ENCODE measurements at places on chromosomes 3 and 15.

DNA sequence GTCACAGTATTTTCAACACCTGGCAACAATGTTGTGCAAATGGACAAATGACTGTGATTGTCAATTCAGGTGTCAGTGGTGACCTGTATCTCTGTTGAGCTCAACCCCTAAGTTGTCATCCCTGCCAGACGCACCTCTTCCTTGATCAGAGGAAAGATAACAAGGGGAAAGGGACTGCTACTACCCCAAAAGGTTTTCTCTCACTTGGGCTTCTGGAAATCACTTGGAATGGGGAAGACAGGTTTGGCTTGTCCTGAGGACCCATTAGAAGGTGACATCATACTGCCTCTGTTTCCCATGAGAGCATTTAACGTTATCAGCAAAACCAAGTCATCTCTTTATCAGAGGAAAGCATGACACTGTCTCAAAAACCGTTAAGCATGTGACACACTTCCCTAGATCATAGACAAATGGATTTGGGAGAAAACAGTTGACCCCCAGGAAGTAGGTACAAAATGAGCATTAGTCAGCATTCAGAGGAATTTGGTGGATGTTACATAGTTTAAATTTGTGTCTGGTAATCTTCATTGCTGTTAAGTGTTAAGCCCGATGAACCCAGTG, 769.5 kb downstream of the GRM7 start:
- no peak for DNase-seq

DNA sequence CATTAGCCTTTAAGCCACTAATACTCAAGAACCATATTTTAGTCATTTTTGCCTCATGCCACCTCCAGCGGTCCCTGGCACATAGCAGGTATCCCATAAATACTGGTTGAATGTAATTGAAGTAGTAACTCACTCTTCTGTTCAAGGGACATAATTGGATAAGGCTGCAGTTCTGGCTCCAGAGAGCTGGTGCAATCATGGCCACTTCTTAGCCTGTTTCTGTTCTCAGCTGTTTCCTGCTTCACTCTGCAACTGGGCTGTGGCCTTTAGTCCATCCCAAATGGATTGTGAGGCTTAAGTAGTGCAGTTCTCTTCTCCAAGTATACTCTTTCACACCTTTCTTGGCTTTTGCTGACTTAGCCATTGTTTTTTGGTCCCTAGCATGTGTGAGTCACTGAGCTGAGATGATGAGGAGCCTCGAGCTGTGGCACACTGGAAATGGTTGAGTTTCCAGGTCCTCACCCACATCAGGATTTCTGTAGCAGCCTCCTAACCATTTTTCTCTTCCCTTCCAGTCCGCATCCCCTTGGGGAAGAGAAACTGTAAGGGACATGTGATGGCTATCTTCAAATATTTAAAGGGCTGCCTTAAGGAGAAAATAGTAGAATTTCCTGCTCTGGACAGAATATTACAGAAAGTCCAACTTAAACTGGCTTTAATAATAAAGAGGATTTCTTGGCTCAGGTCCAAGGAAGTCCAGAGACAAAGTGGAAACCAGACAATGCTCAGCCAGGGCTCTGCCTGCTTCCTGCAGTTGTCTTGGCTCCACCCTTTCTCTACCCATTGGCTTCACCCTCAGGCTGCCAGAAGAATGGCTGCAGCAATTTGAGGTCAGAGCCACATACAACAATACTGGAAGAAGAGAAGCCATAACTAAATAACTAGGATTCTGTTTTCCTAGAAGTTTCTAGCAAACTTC, 305.4 kb upstream of the ROPN1 start:
- DNase-seq = no peak

DNA sequence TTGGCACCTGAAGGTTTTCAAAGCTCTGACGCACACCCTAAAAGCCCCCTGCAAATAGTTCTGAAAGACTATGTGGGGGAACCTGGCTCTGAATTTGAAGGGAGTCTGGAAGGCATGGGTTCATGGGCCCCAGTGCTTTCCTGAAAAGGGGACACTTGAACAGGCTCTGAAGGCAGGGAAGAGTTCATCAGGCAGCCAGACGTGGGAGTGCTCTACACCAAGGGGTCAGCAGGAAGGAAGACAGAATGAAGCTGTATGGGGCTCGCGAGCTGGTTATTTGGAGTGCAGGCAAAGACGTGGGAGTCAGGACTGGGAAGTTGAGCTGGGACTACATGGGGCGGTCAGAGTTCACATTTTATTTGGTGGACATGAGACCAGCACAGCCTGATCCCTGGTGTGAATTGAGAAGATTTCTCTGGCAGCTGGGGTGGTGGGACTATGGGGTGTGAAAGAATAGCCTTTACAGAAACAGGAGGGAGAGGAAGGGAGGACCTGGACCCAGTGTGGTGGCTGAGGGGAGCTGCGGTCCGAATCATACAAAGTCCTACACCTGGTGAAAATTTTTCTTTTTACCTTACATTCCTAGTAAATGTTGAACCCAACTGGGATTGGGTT, 12.6 kb downstream of the ABHD6 start:
- no peak for DNase-seq

DNA sequence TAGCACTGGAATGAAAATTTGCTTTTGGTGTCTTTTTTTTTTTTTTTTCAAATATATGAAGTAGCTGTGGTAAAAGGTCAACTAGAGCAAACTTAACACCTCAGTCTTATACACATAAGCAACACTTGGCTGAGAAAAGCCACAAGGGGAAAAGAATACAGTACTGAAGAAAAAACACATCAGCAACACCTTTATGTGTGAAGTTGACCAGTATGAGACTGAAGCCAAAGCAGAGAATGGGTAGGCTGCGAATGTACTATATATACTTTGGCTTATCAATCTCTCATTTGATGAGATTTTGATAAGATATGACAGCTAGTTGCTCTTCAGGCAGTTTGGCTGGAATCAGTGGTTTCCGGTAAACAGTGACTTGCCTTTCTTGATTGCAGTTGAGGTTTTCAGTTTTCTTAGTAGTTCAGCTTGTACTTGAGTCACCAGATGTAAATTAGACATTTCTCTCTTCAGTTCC, 22.0 kb upstream of the ZCWPW2 start:
- DNase-seq = no peak

- DNase-seq = no peak
Measured at GRCh38 chr15:35697549-35698299, 151.8 kb upstream of the DPH6 start.

DNA sequence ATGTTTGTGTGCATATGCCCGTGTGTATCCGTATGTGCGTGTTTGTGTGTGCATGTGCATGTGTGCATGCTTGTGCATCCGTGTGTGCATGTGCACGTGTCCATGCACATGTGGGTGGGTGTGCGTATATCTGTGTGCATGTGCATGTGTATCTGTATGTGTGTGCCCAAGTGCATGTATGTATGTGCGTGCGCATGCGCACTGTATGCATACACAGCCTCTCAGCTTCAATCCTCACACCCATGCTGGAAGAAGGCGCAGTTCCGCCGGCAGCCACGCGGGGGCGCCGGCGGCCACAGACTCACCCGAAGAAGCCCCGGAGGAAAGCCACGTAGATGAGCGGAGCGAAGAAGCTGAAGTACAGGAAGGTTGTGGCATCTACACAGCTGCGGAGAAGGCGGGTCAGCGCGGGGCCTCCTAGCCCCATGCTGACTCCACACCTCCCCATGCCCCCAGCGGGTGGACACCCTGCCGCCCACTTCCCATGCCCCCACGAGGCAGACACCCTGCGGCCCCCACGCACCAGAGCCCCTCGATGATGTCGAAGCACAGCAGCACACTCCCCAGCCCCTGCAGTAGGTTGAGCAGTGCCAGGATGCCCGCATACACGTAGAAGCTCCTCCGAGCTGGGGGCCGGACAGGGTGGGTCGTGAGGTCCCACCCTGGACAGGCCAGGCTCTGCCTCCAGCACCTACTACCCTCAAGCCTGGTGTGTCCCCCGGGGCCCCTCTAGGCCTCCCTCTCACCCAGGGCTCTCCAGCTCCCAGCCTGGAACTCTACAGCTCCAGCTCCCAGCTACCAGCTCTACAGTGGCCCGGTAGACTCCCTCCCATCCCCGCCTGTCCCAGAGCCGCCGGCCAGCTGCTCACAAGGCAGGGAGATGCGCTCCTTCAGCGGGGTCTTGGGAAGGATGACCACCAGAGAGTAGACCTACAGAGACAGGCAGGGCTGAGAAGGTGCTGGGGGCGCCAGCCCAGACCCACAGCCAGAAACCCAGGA, 15.4 kb downstream of the TPRA1 start:
- DNase-seq = peak; percentile 96

DNA sequence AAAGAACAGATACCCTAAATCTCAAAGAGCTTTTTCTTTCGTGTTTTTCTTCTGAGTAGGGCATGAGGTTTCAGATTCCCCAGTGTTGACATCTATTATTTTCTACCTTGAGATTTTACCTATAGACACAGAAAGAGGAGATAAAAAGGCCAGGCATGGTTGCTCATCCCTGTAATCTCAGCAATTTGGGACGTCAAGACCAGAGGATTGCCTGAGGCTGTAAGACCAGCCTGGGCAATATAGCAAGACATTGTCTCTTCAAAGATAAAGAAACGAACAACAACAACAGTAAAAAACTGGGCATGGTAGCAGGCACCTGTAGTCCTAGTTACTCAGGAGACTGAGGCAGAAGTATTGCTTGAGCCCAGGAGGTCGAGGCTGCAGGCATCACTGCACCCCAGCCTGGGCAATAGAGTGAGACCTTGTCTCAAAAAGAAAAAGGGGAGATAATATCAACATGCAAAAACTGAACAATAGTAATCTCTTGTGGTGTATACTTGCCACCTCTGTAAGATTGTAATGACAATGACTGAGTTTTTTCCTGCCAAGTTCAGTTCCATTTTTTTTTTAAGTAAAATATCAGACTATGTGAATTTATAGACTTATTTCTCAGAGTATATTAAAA, 71.3 kb downstream of the MBNL1 start:
- no peak for DNase-seq

- no peak for DNase-seq
Measured at GRCh38 chr3:123262226-123262625, 60.5 kb downstream of the SEC22A start.

DNA sequence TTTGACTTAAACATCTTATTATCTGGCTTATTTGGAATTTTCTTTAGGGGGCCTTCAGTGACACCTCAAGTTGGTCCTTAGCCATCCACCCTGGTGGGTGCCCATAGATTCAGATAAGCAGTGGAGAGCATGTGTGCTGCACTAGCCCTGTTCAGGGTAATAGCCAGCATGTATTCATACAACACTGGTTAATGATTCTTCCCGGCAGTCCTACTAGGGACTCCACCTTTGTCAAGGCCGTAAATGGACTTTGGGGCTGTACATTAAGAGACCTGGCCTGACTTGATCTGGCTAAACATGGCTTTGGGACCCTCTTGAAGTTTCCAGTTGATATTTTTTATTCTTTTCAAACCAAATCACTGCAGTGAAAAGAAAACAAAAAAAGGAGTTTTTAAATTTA, 125.8 kb downstream of the PTPRG start:
- DNase-seq = no peak

- DNase-seq = no peak
Measured at GRCh38 chr3:4936982-4937614, 42.1 kb upstream of the BHLHE40 start.

GRCh38 chr15:78209646-78210348, 24.6 kb downstream of the ACSBG1 start:
- no peak for DNase-seq

GRCh38 chr15:101028772-101029438, 109.7 kb downstream of the LRRK1 start:
- no peak for DNase-seq

- DNase-seq = no peak
Measured at GRCh38 chr3:138049157-138049919, 39.4 kb downstream of the CLDN18 start.

- no peak for DNase-seq
Measured at GRCh38 chr15:58362262-58362922, 69.4 kb upstream of the LIPC start.

DNA sequence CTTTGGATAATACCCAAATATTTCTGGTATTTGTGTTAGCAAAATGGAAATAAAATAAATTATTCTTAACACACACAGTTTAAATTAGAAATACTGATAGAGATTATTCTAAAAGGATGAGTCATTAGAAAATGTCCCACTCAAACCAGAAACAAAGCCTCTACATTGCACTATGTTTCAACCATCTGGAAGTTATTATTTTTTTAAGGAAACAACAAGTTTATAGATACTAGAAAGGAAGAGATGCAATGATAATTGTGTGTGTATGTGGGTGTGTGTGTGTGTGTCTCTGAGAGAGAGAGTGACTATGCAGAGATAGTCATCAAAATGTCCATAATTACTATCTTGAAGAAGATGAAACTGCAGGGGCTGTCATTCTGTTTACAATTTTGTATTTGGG, 1340.5 kb downstream of the ROBO1 start:
- no peak for DNase-seq

DNA sequence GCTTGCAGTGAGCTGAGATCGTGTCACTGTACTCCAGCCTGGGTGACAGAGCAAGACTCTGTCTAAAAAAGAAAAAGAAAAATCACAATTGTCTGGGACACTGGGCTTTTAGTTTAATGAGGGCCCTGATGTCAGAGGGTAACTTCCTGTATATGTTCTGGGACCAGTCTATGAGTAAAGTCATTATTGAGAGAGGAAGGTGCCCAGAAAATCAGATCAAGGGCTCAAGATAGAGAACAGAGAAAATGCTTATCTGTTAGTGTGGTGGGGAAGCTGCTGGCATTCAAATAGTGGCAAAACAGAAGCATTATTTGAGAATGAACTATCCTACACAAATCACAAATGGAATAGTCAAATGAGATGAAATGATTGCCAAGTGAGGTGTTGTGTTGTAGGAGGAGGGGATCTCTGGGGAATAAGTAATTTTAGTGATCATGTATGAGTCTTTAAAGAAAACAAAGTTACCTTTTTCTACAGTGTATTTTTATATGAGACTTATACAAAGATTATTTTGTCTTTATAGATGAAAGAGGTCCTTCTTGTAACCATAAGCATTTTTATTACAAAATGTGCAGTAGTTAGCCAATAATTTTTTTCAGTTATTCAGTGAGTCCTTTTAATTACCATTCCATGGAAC, 13.4 kb downstream of the ARIH2 start:
- no peak for DNase-seq

- DNase-seq = no peak
Measured at GRCh38 chr3:38222032-38222634, 43.5 kb upstream of the SLC22A13 start.

GRCh38 chr3:16071206-16071605, 103.3 kb upstream of the GALNT15 start:
- DNase-seq = no peak

DNA sequence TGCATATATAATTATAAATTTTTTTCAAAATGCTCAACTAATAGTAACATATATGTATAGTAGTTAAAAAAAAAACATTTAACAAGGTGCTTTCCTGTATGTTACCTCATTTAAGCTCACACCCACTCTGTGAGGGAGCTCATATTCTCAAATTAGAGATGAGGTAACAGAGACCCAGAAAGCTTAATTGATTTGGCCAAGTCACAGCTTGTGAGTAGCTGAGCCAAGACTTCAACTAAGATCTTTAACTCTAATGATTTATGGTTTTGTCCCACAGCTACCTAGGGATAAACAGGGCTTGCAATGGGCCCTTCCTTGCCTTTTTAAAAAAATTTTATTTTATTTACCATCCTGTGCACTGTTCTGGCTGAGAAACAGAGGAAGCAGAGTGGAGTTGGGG, 230.0 kb upstream of the GOLIM4 start:
- no peak for DNase-seq

- no peak for DNase-seq
Measured at GRCh38 chr15:43648649-43649429, at the start of gene CATSPER2. TSS of gene CATSPER2 (minus strand) at chr15:43648844. CDS start at chr15:43648061, 783 bp downstream.
